ENCODE measurements at places on chromosomes 12 and 14. TPM values are rescaled to one million over a fixed set of nuclear protein-coding genes. Genes with fewer than 3 reads are reported as not detected.

Gene CCNB1IP1
- total RNA-seq, result 30.5 TPM

Gene PROX2
- total RNA-seq, result not detected

Gene GRIP1
- total RNA-seq, result under 0.01 TPM

Gene OR8S1
- total RNA-seq, result not detected

Gene MAP3K9
- total RNA-seq, result under 0.01 TPM

Gene PLA2G1B
- total RNA-seq, result not detected

Gene GLIPR1
- 68.8 TPM for total RNA-seq

Gene ACOT4
- total RNA-seq, result 0.73 TPM
